Large intestine (tissue), 12 donors: ENCODE measurements at places on chromosomes 3 and 15.

- DNase-seq, result no peak
Measured at GRCh38 chr3:32571192-32571485, 481 bp upstream of the DYNC1LI1 start.

DNA sequence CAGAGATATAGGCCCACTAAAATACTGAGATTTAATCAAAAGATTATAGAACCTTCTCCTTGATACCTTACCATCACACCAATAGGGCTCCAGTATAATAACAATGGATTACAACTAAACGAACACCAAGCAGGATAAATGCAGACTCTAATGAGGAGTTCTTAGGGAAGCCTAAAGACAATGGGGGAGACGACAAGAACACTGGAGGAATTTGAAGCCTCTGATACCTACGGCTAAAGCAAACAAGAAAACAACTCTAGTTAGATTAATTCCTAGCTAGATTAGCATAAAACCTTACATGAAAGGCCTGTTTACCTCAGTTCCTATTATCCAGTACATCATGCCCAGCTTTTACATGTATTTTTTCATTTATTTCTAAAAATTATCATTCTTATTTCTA, 35.1 kb downstream of the NGLY1 start:
- no peak for DNase-seq

DNA sequence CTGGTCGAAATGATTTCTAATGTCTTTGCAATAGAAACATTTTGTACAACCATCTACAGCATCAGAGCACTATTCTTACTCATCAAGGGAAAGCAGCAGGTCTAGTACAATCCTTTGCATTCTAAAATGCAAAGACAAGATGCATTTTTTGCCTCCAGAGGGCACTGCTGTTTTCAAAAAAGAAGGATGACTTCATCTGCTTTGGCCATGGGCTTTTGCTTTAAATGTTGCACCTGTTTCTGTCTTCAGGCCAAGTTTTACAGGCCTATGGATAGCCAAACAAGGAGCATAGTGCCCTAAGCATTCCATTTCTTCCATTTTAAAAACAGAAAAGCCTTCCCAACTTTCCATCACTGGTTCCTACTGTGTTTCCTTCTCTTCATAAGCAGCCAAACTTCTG, 3.4 kb downstream of the PARP9 start:
- peak; percentile 51 for DNase-seq

DNA sequence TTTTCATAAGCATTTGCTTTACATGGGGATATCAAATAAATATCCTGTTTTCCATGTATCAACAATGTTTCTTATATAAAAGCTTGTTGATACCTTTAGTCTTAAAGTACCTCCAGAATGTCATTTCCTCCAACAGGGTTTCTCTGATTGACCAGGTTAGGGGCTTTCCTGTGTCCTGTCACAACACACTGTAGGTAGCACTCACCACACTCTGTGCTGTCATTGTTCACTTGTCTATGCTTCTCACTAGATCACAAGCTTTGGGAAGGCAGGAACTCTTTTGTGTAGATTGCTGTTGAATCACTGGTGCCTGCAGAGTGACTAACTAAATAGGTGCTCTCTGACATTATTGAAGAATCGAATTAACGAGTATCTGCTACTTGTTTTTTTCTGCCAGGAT, 49.8 kb downstream of the USP50 start:
- DNase-seq, result no peak

GRCh38 chr3:183340222-183340621, 87.2 kb downstream of the B3GNT5 start:
- no peak for DNase-seq

DNA sequence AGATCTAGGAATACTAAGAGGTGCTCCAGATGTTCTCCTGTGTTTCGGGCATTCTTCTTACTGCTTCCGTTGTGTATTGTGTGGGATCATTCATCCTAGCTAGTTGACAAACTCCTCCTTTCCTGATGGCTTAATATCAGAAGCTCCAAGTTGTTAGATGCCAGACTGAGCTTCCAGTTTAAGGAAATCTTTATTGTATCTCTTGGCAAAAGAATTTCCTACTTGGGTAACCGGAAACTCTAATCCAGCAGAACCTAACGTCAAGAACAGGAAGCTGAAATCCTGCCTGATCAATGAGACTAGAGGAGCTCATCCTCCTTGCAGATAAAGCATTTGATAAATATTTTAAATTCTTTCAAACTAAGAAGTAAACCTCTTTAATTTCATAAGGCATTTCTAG, 27.7 kb upstream of the MYH15 start:
- DNase-seq, result no peak

GRCh38 chr3:94065819-94066480, 3.1 kb downstream of the NSUN3 start:
- DNase-seq, result no peak

GRCh38 chr15:77985931-77986480, 91.5 kb downstream of the TBC1D2B start:
- no peak for DNase-seq

- peak; percentile 40 for DNase-seq
Measured at GRCh38 chr3:126287536-126288241, 69.5 kb downstream of the KLF15 start.

GRCh38 chr3:4899710-4900109, 79.5 kb upstream of the BHLHE40 start:
- DNase-seq, result peak; percentile 41

DNA sequence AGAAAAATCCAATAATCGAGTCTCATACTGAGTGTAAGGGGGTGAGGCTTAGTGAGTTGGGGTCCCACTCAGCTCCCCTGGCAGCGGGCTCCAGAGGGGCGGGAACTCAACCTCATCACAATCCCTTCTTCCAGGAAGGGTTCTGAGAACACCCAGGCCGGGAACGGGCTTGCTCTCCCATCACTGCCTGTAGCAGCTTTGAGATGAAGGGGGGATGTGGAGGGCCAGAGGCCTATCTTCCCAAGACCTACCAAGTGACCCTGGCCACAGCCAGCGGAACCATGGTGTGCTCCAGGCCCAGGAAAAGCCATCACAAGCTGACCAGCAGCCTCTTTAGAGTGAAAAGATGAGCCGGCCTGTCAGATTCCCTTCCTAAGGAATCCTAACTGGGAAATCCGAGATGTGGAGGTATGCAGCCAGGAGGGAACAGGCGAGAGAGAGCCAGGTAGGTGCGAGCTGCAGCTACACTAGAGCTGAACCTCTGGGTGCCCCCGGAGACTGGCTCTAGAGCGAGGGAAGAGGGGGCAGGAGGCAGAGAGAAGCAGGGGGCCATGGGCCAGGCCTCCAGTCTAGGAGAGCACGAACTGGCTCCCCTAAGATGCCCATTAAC, 18.5 kb downstream of the GRAMD2A start:
- DNase-seq, result no peak

DNA sequence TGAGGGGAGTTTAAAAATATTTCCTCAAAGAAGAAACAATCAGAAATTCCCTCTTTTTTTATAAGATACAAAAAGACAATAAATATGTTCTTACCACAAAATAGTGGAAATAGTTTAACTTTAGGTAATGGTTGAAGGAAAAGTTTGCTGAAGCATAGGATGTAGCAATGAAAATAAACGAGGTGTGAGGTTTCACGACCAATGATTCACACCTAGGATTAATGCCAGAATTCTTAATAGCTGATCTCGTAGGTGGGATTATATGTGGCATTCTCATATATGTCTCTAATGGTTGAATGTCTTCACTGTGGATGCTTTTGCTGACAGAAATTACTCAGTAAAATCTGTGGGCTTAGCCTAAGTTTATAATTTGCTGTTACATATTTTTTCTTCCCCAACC, 467.7 kb downstream of the FGF12 start:
- no peak for DNase-seq

DNA sequence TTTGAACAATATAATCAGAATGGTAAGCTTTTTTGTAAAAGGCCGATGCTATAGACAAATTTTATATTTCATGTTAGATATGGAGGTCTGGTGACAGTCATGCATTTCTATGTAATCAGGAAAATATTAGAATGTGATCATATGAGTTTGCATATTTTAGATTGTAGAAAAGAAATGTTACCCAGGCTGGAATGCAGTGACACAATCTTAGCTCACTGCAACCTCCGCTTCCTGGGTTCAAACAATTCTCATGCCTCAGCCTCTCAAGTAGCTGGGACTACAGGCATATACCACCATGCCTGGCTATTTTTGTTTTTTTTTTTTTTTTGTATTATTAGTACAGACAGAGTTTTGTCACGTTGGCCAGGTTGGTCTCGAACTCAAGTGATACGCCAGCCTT, 152.0 kb downstream of the LMLN start:
- DNase-seq, result no peak

DNA sequence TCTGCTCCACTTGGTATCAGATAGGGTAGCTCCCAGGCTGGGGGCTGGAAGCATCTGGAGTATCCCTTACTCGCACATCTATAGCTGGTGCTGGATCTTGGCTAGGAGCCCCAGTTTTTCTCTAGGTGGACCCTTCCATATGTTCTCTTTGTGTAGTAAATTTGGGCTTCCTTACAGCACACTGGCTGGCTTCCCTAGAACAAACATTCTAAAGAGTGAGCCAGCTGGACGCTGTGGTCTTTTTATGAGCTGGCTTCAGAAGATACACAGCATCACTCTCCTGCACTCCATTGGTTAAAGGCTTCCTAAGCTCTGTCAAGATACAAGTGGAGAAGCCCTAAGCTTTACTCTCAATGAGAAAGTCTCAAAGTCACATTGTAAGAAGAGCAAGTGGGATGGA, 322.1 kb downstream of the WDR72 start:
- DNase-seq, result no peak

DNA sequence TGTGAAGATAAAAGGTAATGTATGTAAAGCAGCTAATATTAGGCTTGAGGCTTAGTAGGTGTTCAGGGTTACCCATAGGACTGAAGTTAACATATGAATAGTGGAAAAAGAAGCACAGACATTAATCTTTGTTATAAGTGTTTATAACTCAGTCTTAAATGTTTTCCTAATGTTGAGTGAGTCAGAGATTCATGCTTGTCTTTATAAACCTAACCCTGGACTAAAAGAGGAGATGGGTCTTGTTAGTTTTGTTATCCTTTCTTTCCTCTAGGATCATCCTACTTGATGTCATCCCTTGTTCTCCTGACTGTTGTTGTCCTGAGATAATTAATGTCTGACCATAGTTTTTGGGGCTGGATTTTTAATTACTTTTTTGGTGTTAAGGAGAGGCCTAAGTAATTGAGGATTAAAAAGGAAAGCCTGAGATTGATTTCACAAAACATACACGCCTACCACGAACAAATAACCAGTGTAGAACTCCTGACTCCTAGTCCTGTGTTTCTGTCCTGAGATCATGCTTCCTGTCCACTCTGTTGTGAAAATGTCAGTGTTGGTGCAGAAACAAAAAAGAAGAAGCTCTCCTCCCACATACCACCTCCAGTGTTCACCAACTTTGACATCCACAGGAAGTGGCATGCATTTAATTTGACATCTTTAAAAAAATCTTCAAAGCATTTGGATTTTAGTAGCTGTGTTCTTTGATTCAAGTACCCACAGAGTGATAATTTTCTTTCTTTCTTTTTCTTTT, 8.4 kb downstream of the MITF start:
- DNase-seq, result no peak

- no peak for DNase-seq
Measured at GRCh38 chr3:26061947-26062346, 272.1 kb downstream of the OXSM start.

DNA sequence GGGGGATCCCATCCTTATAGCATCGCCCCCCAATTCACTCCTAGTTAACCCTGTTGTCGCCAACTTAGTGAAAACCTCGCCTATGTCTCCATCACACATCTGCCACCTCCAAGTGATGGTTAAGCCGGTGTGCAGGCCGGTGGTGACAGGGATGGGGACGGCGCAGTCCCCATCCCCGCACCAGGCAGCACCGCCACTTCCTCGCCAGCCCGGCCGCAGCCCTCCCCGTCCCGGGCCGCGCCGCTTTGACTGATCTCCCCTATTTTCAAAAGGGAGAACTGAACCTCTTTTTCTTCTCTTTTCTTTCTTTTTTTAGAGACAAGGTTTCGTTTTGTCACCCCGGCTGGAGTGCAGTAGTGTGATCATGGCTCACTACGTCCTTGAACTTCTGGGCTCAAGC, 11.3 kb upstream of the MOBP start:
- DNase-seq, result no peak

- DNase-seq, result no peak
Measured at GRCh38 chr3:157261000-157261399, 101.1 kb upstream of the CCNL1 start.
